ENCODE measurements at places on chromosomes 7 and 10. TPM values are rescaled to one million over a fixed set of nuclear protein-coding genes. Genes with fewer than 3 reads are reported as not detected.

Gene TMEM225B
- 0.89 TPM for total RNA-seq

Gene FKBP9
- 84.9 TPM for total RNA-seq

Gene EBLN1
- total RNA-seq = not detected

Gene DYDC2
- not detected for total RNA-seq

Gene SHH
- total RNA-seq = 0.43 TPM

Gene OIT3
- total RNA-seq = not detected

Gene WEE2
- not detected for total RNA-seq

Gene MUC12
- total RNA-seq = 19.6 TPM
